ENCODE measurements at places on chromosomes 13 and 19.
A peak's percentile ranks its signal among the peaks of the same experiment; 100 is the strongest.

- no peak for DNase-seq
Observed at GRCh38 chr19:14139944-14140343, 3.6 kb upstream of the ASF1B start.

DNA sequence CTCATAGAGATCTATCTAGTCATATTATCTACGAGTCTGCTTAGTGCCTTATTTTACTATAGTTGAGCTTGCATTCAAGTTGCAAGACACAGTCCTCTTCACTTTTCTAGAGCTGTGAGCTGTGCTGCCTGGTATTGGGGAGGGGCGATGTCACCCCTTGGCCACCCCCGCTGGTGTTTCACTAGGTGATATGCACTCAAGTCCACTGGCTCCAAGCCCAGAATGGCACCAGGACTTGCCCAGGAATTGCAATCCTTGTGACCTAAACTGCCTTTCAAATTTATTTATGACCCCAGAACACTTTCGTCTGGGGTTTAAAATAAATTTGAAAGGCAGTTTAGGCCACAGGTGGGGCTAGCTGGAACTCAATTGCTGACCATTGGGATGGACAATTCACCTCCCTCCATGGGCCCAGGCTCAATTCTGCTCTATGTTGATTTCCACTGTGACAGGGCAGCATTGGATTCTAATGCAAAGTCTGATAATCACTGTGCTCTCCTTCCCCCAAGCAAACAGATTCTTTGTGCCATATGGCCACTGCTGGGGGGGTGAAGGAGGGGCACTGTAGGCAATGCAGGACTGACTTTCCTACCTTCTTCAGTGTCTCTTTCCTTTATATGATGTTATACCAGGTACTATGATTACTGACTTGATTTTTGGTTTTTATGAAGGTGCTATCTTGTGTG is 1244.2 kb upstream of the MIR17HG start:
- no peak for DNase-seq

DNA sequence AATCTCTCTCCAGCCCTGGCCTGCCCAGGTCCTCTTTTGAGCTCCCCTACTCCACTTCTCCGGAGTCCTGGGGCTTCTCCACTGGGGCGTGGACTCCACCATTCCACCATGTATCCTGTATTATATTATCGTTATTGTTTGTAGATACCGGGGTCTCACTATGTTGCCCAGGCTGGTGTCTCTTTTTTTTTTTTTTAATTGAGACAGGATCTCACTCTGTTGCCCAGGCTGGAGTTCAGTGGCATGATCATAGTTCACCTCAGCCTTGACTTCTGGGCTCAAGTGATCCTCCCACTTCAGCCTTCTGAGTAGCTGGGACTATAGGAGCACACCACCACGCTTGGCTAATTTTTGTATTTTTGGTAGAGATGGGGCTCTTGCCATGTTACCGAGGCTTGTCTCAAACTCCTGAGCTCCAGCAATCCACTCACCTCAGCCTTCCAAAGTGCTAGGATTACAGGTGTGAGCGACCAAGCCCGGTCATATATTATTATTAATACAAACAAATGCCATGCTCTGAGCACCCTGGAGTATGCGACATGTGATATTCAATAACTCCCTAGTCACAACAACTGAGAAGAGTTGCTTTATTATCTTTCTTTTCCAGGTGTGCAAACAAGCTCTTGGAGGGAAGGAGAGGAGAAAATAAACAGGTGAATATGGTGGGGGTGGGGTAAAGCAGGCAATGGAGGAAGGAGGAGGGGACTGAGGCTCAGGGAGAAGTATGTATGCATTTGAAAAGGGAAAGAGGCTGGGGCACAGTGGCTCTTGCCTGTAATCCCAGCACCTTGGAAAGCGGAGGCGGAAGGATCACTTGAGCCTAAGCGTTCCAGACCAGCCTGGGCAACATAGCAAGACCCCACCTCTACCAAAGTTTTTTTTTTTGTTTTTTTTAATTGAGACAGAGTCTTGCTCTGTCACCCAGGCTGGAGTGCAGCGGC is 2.8 kb upstream of the CERS4 start:
- DNase-seq: no peak

- no peak for DNase-seq
Observed at GRCh38 chr13:62598708-62599107, 1183.1 kb upstream of the PCDH20 start.

DNA sequence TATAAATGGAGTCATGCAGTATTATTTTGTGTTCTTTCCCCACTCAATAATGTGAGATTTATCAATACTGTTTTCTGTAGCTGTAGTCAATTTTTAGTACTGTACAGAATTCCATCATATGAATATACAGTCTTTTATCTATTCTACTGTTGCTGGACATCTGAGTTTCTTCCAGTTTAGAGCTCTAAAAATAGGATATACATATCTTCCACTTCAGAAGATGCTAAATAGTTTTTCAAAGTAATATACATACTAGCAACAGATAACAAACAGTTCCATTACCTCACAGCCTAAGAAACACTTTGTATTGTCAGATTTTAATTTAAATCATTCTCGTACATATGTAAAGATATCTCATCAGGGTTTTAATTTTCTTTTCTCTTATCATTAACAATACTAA is 149.6 kb downstream of the UGGT2 start:
- DNase-seq: no peak

DNA sequence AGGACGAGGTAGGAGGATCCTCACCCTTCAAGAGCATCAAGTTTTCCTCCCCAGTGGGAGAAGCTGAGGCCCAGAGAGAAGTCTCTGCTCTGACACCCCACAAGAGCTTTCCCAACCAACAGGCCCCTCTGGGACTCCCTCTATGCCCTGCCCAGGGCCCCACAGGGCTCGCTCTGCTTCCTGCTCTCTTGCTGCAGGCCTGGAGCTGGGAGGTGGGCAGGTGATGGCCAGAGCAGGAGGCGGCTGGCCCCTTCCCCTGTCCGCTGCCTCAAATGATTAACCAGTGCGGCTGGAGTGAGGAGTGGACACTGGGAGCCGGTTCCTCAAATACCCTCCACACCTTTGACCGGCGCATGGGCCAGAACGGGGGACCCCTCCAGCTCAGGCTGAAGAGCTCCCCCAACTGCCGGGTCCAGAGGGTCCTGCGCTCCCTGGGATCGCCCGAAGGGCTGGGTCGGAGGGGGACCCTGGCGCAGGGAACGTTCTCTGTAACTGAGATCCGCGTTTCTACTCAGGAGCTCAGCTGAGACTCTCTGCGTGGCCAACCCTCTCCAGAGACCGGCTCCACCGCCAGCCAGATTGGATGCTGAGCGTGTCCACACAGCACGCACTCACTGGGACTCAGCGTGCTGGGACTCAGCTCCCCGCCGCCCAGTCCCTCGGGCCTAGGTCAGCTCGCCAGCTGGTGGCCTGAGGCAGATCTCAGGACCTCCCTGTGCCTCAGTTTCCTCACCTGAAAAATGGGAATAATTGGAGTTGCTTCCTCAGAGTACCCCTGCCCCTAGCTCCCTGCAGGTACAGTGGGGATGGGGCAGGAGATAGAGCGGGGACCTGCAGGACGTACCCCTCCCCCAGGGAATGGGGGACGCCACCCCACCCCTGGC is 6.7 kb upstream of the ONECUT3 start:
- DNase-seq: no peak

- DNase-seq: no peak
Observed at GRCh38 chr19:27846944-27847343, 1366.0 kb downstream of the UQCRFS1 start.

GRCh38 chr13:22399801-22400420 is 729.0 kb downstream of the FGF9 start:
- DNase-seq: no peak

DNA sequence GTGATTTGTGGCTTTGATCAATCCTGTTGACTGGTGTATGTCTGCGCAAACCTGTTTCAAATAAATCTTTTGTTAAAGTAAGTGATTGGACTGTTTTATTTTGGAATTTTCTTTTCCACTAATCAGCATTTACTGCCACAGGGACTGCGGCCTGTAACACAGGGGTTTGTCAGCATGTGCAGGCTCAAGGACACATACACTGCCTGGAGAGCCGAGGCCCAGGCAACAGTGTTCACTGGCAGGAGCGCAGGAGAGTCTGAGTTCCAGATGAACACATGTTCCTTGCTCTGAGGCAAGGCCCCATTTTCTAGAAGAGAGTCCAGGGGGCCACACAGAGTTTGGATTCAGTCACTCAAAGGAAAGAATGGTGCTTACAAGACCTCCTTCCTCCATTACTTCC is 26.0 kb downstream of the SHISA2 start:
- no peak for DNase-seq

- no peak for DNase-seq
Observed at GRCh38 chr19:19256072-19256969, 16.8 kb downstream of the TM6SF2 start.

DNA sequence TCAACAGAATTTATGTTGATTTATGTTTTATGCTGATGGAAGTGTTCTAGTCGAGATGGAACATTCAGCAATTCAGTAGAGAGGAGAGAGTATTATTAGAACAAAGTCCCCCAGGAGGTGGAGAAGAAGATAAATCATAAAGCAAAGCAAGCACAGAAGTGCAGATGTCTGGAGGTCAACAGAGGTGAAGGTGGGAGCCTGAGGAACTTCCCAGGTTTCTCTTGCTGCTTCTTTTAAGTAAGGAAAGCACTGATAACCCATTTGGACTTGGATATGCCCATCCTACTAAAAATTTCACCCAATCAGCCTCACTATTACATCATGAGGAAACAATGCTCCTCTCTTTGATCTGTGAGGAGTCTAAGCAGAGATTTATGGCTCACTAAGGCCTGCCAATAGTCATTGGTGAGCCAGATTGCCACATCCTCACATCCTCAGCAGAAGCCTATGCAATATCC is 98.8 kb downstream of the EPSTI1 start:
- DNase-seq: no peak

GRCh38 chr19:29445246-29445645 is 80.5 kb upstream of the VSTM2B start:
- DNase-seq: no peak

DNA sequence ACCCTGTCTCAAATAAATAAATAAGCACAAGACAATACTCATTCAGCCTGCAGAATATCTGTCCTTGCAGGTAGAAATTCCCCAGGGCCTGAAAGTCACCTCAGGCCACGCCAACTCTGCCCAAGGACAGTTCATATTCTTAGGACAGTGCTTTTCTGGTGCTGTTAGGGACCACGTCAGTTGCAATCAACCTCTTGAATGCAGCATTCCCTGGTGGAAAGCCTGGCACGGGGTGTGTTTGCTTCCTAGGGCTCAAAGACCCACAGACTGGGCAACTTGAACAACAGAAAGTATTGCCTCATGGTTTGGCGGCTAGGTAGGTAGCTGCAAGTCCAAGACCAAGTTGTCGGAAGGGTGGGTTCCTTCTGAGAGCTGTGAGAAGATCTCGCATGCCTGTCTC is 160.3 kb downstream of the KCTD15 start:
- no peak for DNase-seq

GRCh38 chr13:52599037-52599847 is 43.0 kb upstream of the HNRNPA1L2 start:
- DNase-seq: no peak

DNA sequence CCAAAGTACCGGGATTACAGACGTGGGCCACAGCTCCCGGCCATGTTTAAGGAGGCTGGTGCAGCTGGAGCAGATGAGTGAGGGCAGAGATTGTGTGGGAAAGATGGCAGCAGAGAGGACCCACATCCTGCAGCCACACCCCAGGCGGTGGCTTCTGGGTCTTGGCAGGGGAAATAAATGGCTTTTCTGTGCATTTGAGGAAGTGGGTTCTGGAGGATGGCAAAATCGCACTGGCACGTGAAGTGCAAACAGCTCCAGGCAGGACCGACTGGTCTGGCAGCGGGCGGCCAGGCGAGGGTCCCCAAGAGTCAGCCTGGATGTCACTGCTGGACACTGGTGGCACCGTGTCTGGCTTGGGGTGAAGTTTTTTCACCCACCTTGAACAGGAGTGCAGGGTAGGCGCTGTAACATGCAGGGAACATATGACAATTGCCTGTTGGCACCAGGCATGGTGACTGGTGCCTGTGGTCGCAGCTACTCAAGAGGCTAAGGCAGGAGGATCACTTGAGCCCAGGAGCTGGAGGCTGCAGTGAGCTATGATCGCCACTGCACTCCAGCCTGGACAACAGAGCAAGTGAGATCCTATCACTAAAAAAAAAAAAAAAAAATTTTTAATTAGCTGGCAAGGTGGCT is 8.4 kb downstream of the B3GNT3 start:
- no peak for DNase-seq

- DNase-seq: no peak
Observed at GRCh38 chr13:97875218-97875617, 78.3 kb upstream of the IPO5 start.

DNA sequence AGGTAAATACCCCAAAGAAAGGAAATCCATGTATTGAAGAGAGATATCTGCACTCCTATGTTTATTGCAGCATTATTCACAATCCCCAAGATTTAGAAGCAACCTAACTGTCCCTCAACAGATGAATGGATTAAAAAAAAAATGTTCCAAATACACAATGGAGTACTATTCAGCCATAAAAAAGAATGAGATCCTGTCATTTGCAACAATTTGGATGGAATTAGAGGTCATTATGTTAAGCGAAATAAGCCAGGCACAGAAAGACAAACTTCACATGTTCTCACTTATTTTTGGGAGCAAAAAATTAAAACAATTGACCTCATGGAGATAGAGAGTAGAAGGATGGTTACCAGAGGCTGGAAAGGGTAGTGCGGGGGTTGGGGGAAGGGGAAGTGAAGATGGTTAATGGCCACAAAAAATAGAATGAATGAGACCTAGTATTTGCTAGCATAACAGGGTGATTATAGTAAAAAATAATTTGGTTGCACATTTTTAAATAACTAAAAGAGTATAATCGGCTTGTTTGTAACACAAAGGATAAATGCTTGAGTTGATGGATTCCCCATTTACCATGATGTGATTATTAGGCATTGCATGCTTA is 9.7 kb upstream of the ZNF709 start:
- DNase-seq: no peak

- DNase-seq: peak; percentile 95
Observed at GRCh38 chr19:16324384-16325160, at the start of gene KLF2. Gene KLF2, plus strand, starts transcription at chr19:16324826. Its CDS starts 98 bp downstream, at chr19:16324924.

- DNase-seq: peak; percentile 25
Observed at GRCh38 chr13:112066624-112067004, 335 bp upstream of the SOX1 start.

- DNase-seq: no peak
Observed at GRCh38 chr13:93248627-93249047, 22.0 kb downstream of the GPC6 start.
